ENCODE measurements at places on chromosomes 6 and 20. TPM values are rescaled to one million over a fixed set of nuclear protein-coding genes. Genes with fewer than 3 reads are reported as not detected.

Gene SIRPB1
- total RNA-seq: 5.7 TPM

Gene CSTF1
- 16.4 TPM for total RNA-seq

Gene NKAIN4
- total RNA-seq: not detected

Gene TRIM15
- total RNA-seq: not detected

Gene CRIP3
- total RNA-seq: 1.5 TPM

- peak overlapping the region; percentile 79 for H3K27ac ChIP-seq
- H3K4me1 ChIP-seq: peaks cover 24% of the 10 kb centered on the region
- no peaks in the 10 kb centered on the region for H3K27me3 ChIP-seq
- no peak for DNase-seq
Measured at GRCh38 chr6:79544299-79544927, 7.2 kb upstream of the LCA5 start.

GRCh38 chr6:106520711-106521401, 108.4 kb downstream of the RTN4IP1 start:
- no peak overlapping the region for H3K4me3 ChIP-seq
- no peaks in the 10 kb centered on the region for H3K4me1 ChIP-seq
- no peak for DNase-seq
- no peak overlapping the region for H3K27ac ChIP-seq
- no peaks in the 10 kb centered on the region for H3K36me3 ChIP-seq

- no peaks in the 10 kb centered on the region for H3K27me3 ChIP-seq
- H3K4me1 ChIP-seq: no peaks in the 10 kb centered on the region
- no peak overlapping the region for H3K4me3 ChIP-seq
- H3K27ac ChIP-seq: no peak overlapping the region
- H3K36me3 ChIP-seq: no peaks in the 10 kb centered on the region
- DNase-seq: no peak
Measured at GRCh38 chr20:52349806-52350205, 158.2 kb upstream of the ZFP64 start.

- no peak overlapping the region for H3K4me3 ChIP-seq
- H3K27me3 ChIP-seq: no peaks in the 10 kb centered on the region
- no peaks in the 10 kb centered on the region for H3K4me1 ChIP-seq
- DNase-seq: no peak
Measured at GRCh38 chr6:24668997-24669361, 2.1 kb downstream of the ACOT13 start.

- H3K27ac ChIP-seq: no peak overlapping the region
- no peaks in the 10 kb centered on the region for H3K4me1 ChIP-seq
- H3K36me3 ChIP-seq: no peaks in the 10 kb centered on the region
- no peak for DNase-seq
- no peak overlapping the region for H3K4me3 ChIP-seq
Measured at GRCh38 chr6:151911401-151911800, 103.9 kb downstream of the ESR1 start.

GRCh38 chr6:100479179-100480035, 14.7 kb upstream of the SIM1 start:
- no peaks in the 10 kb centered on the region for H3K36me3 ChIP-seq
- no peaks in the 10 kb centered on the region for H3K27me3 ChIP-seq
- H3K27ac ChIP-seq: no peak overlapping the region
- no peak overlapping the region for H3K4me3 ChIP-seq
- H3K4me1 ChIP-seq: no peaks in the 10 kb centered on the region

- no peaks in the 10 kb centered on the region for H3K36me3 ChIP-seq
- H3K4me3 ChIP-seq: no peak overlapping the region
- H3K4me1 ChIP-seq: no peaks in the 10 kb centered on the region
- H3K27me3 ChIP-seq: no peaks in the 10 kb centered on the region
- no peak overlapping the region for H3K27ac ChIP-seq
Measured at GRCh38 chr20:56797023-56797422, 167.9 kb downstream of the TFAP2C start.

GRCh38 chr6:167143041-167143440, 14.7 kb downstream of the GPR31 start:
- DNase-seq: no peak
- no peak overlapping the region for H3K27ac ChIP-seq
- no peaks in the 10 kb centered on the region for H3K4me1 ChIP-seq
- no peaks in the 10 kb centered on the region for H3K36me3 ChIP-seq
- H3K27me3 ChIP-seq: no peaks in the 10 kb centered on the region

DNA sequence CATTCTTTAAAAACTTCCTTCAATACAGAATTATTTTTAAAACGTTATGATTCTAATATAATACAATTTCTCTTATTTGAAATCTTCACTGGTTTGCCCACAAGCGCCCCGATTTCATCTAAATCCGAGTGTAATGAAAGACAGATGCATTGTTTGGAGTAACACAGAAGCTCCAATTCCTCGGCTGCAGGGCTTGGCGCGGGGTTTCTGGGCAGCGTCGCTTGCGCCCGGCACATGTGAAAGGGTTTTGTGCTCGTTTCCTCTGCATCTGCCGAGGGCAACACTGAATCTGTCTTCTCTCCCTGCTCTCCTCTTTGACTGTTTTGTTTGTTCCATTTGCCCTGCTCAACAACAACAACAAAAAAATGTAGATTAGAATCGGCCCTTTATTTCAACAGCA, 248.6 kb upstream of the QKI start:
- no peak for DNase-seq
- no peaks in the 10 kb centered on the region for H3K27me3 ChIP-seq

DNA sequence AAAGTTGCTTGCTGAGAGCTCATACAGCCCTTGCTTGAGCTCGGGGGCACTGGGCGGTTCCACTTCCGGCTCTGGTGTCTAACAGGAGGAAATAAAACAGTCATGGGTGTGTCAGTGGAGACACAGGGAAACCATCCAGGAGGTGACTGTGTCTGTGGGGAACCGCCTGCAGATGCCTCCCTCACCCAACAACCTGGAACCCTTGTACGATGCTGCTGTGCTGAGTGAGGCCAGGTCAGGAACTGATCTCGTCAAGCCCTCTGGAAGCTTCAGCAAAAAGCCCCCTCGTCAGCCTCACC, 15.5 kb downstream of the TXNDC5 start:
- no peak for DNase-seq
- no peak overlapping the region for H3K27ac ChIP-seq
- no peaks in the 10 kb centered on the region for H3K27me3 ChIP-seq
- peaks cover 78% of the 10 kb centered on the region for H3K36me3 ChIP-seq
- no peak overlapping the region for H3K4me3 ChIP-seq
- H3K4me1 ChIP-seq: no peaks in the 10 kb centered on the region

GRCh38 chr6:154350293-154350692, 6.3 kb downstream of the IPCEF1 start:
- no peaks in the 10 kb centered on the region for H3K27me3 ChIP-seq

DNA sequence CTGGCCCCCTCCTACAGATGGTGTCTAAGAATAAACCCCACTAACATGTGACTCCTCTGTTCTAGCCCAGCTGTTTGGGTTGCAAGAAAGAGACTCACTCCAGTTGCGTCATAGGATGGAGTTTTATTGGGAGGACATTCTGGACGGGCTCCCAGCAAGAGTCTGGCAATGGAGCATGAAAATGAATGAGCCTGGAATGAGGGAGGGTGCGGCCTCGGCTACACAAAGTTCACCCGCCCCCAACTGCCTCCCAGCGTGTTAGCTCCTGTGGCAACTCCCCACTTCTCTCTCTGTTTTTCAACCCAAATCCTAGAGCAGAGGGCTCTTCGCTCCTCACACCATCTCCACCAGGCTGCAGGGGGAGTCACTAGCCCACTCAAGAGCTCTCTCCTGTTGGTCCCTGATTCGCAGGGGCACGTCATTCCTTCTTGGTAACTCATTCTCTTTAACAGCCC, 5.1 kb upstream of the ADAM33 start:
- peaks cover 18% of the 10 kb centered on the region for H3K4me1 ChIP-seq
- H3K36me3 ChIP-seq: no peaks in the 10 kb centered on the region
- DNase-seq: peak; percentile 94
- no peaks in the 10 kb centered on the region for H3K27me3 ChIP-seq
- no peak overlapping the region for H3K4me3 ChIP-seq

DNA sequence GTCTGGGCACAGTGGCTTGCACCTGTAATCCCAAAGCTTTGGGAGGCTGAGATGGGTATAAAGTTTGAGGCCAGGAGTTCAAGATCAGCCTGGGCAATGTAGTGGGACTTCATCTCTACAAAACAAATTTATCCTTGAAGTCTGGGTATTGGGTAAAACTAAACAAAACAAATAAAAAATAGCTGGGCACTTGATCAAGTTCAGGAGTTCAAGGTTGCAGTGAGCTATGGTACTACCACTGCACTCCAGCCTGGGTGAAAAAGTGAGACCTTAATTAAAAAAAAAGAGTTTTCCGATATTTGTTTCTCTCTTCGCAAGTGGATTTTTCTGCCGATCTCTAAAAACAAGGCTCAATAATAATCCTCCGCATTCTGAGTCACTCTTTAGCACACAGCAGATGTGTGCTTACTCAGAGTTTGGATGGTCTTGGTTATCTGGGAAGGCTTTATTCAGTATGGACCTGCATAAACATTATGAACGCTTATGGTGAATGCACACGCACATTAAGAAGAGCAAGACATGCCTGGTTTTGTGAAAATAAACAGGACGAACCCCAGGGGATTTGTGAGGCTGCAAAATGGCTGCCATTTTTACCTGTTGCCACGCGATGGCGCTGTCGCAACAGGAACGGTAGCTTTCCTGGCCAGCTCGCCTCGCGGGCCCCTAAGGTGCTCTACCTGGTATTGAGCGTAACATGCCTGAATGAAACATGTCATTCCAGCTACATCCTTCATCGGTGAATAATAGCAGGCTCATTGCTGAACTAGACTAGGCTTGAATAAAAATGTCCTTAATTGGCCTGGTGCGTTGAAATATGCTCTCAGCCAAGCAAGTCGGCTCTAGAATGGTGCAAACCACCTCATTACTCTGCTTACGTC, 6.0 kb downstream of the OPN5 start:
- no peaks in the 10 kb centered on the region for H3K36me3 ChIP-seq
- H3K4me1 ChIP-seq: peaks cover 9% of the 10 kb centered on the region
- no peak overlapping the region for H3K27ac ChIP-seq
- no peaks in the 10 kb centered on the region for H3K27me3 ChIP-seq
- DNase-seq: no peak

DNA sequence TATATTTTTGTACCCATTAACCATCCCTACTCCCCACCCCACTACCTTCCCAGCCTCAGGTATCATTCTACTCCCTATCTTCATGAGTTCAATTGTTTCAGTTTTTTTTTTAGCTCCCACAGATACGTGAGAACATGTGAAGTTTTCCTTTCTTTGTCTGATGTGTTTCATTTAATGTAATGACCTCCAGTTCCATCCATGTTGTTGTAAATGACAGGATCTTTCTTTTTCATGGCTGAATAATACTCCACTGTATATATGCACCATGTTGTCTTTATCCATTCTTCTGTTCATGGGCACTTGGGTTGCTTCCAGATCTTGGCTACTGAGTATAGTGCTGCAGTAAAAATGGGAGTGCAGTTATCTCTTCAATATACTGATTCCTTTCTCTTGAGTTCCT, 63.5 kb downstream of the MYO6 start:
- no peak overlapping the region for H3K27ac ChIP-seq
- no peaks in the 10 kb centered on the region for H3K36me3 ChIP-seq
- H3K4me1 ChIP-seq: no peaks in the 10 kb centered on the region
- no peak overlapping the region for H3K4me3 ChIP-seq

DNA sequence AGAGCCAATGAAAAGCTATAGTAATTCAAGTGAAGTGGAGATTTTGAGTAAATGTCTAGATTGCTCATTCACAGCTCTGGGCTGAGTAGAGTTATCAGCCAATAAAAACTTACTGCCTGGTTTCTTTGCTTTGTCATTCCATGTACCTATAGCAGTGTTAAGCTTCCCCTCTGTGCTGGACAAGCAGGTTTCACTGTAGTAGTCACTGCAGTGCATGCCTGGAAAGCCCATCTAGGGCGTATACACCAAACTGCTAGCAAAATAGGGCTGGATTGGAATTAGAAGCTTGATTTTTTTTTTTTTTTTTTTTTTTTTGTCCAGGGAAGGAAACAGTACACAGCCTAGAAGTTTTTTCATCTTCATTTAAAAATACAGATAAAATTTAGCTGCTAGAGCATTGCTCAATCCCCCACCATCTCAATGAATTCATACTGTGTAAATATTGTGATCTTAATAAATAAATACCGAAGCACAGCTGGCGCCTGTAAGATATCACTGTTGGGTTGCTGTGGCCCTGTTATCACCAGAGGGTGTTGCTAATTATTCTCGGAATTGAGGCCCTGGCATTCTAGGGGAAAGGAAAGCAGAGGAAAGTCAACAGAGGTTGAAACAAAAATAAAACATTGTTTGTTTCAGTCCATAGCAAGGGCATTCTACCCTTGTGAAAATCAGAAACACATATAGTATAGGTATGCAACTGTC, 968.5 kb upstream of the GJE1 start:
- H3K27me3 ChIP-seq: no peaks in the 10 kb centered on the region
- peaks cover 6% of the 10 kb centered on the region for H3K4me1 ChIP-seq
- H3K36me3 ChIP-seq: no peaks in the 10 kb centered on the region

GRCh38 chr6:2853769-2854395, 12.2 kb upstream of the SERPINB1 start:
- peak; percentile 85 for DNase-seq
- no peaks in the 10 kb centered on the region for H3K36me3 ChIP-seq
- H3K27me3 ChIP-seq: no peaks in the 10 kb centered on the region
- H3K4me1 ChIP-seq: peaks cover 64% of the 10 kb centered on the region
- peak overlapping the region; percentile 37 for H3K4me3 ChIP-seq
- peak overlapping the region; percentile 71 for H3K27ac ChIP-seq
